ENCODE measurements at places on chromosomes 12 and 14.

- no peak for DNase-seq
These were observed 34.6 kb downstream of the RBM19 start for GRCh38 chr12:113931517-113931916.

- no peak for DNase-seq
These were observed 572.8 kb upstream of the STXBP6 start for GRCh38 chr14:25622763-25623162.

DNA sequence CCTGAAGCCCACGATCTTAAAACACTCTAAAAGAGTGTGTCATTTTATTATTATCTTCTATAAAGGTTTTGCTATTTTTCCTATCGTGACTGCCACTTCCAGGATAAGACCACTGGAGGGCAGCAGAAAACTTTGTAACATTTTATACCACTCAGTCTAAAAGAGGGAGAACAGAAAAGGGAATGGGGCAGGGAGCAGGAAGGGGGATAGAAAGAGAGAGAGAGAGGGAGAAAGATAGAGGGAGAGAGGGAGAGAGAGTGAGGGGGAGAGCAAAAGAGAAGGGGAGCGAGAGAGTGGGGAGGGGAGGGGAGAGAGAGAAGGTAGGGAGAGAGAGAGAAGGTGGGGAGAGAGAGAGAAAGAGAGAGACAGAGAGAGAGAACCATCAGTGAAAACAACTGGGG is 2.0 kb upstream of the ART4 start:
- peak; percentile 15 for DNase-seq

GRCh38 chr12:45637706-45638105 is 91.8 kb upstream of the ARID2 start:
- no peak for DNase-seq

GRCh38 chr14:50954811-50955372 is 10.6 kb upstream of the PYGL start:
- peak; percentile 35 for DNase-seq

GRCh38 chr14:50955373-50956043 is 11.2 kb upstream of the PYGL start:
- DNase-seq, result peak; percentile 65

Data from NCI-H2171 (cell line).